Astrocyte of the spinal cord (primary cell): ENCODE measurements at places on chromosomes 1 and 21.
A peak's percentile ranks its signal among the peaks of the same experiment; 100 is the strongest.

DNA sequence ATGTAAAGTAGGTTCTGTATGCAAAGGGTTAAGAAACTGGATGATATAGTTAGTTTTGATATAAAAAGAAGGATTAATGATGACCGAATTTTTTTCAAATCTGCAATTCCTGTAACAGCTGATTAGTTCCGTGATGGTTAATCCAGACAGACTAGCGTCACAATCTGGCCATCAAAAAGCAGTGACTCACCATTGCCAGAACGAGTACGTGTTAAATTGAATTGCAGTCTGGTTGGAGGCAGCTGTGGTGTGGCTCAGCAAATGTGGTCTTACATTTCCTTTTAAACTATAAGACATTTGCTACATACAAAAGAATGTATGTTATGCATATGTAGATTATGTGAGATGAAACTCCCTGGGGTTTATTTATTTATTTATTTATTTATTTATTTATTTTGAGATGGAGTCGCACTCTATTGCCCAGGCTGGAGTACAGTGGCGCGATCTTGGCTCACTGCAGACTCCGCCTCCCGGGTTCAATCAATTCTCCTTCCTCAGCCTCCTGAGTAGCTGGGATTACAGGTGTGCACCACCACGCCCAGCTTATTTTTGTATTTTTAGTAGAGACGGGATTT is 139.8 kb downstream of the RYR2 start:
- no peak for DNase-seq

DNA sequence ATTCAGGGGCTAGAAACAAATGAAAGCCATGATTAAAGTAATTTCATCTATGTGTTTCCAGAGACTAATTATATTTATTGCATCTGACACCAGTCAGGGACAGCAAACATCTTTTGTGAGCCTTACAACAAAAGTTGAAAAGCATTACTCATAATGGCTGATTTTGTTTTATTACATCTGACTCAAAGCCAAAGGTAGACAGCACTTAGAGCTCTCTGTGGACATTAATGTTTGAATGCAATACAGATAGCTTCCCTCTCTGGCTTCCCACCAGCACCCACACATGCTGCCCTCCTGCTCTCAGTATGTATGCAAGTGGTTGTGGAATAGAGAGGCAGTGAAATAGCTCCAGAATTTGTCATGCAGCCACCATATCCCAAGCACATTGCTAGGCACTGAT is 198.7 kb downstream of the SETD4 start:
- no peak for DNase-seq

- no peak for DNase-seq
Observed at GRCh38 chr1:77434967-77435366, 153.1 kb downstream of the AK5 start.

DNA sequence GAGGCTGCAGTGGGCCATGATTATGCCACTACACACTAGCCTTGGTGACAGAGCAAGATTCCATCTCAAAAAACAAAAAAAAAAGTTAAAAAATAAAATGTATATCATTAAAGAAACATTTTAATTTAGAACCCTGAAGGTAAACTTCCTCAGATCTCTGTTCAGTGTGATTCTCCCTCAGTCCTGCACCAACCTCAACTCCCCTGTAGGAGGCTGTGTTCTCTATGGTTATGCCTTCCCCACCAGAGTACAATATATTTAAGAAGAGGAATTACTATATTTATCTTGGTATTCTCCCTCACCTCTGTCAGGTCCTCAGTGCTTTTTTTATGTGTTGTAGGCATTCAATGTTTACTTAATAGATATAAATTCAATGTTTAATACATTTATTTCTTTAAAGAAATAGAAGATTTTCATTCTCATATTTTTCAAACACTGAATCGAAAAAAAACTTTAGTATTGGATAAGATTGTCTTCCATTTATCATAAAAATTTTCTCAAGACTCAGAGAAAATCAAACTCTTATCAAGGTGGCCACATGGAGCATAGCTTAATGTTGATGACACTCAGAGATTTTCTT is 4.8 kb upstream of the LRRC8B start:
- peak; percentile 43 for DNase-seq

DNA sequence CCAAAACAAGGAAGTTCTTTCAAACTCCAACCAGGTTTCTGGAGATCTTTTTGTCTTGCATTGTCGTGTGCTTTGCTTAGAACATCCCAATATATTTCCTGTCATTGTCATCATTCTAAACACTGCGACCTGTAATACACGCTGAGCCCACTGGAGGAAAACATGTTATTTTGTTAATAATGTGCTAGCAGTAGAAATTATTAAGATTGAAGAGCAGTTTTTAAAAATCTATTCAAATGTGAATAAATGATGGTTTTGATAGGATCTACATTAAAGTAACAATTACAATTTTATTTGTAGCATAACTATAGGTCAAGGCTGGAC is 268.5 kb downstream of the PTPRC start:
- no peak for DNase-seq

DNA sequence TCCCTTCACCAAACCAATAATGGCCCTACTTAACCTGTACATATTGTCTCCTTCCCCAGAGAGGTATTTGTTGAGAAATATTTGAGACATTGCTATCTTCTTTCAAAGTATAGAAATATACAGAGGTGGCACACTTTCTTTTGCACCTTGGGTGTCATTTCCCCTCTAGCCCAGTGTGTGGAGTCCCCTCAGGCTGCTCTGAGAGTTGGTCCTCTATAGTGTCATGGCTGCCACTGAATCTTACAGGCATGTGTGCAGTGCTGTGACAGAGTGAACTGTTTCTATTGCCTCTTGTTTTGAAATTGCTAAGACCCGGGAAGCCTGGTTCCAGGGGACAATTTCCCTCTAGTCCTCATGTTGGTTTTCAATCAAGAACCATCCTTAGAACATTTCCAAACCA is 140.2 kb upstream of the KCNJ6 start:
- DNase-seq = no peak

DNA sequence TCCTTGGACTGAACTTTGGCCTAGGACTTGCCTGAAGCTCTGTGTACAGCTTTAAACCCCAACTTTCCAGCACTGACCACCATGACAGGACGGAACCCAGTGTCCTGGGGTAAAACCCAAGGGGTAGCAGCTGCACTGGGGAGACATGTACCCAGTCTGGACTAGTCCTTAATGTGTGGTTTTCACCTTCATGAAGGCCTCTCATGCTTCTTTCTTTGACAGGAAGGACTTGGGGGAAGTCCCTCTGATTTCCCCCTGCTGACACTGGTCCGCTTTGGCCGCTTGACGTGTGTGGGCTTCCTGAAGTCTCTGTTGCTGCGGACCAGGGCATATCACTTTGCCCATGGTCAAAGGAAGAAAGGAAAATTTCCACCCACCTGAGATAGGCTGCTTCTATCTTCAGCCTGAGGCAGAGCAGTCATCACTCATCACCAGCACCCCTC is 66.3 kb upstream of the PRDX6 start:
- DNase-seq = no peak

DNA sequence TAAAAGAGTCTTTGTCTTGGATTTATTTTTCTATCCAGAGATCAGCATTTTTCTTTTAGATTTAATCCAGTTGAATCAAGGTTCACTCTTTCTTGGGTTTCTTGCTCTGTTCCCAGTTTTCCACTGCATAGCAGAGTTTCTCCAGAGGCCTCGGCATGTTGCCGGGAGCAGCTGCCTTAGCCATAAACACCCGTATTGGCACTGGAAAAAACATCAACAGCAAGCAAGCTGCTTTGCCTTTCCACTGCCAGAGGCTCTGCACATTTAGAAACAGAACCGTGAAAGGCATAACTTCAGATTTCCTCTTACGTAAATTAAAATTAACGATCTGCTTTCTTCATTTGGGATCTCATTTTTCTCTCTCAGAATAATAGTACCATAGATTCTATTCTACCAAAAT is 181.8 kb upstream of the L1TD1 start:
- DNase-seq = no peak

- DNase-seq = no peak
Observed at GRCh38 chr1:176177764-176178163, 29.3 kb downstream of the COP1 start.

GRCh38 chr1:207868774-207869721 is 41.9 kb downstream of the CD34 start:
- DNase-seq = peak; percentile 67

DNA sequence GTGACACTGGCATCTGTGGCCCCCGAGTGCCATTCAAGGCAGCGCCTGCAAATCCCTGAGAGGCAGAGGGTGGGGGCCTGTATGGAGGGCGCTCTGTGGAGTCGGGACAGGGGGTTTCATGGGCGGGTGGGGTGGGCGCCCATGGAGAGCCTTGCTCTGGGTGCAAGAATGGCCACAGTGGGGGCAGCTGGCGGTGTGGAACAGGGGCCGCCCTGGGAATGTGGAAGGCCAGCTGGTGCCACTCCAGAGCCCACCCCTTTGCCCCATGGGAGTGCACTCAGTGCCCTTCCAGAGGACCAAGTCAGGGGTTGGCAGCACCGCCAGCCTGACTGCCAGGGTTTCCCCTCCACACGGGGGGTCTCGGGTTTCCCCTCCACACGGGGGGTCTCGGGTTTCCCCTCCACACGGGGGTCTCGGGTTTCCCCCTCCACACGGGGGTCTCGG is 55.0 kb upstream of the TRAPPC10 start:
- DNase-seq = no peak

GRCh38 chr1:28374297-28374696 is 4.8 kb downstream of the PHACTR4 start:
- DNase-seq = peak; percentile 69

DNA sequence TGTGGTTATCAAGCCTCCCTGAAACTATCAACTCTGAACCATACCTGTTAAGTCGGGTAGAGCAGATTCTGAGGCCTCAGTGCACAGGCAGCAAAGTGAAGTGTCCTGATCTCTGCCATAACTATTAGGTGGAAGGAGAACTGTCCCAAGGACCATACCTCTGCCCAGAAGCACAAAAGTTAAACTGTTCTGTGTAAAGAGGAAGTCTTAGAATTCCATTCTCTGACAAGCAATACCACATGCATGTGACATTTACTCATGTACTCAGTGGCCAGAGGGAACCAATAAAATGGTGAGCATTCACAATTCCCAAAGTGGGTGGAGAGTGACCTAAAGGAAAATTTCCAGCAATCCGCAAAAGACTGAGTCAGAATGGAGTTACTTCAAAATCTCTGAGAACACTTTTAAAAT is 61.0 kb downstream of the TOR3A start:
- DNase-seq = peak; percentile 99

GRCh38 chr1:228180959-228181644 is 15.5 kb downstream of the IBA57 start:
- DNase-seq = no peak

- DNase-seq = peak; percentile 56
Observed at GRCh38 chr1:192153276-192153675, 5.0 kb upstream of the RGS18 start.

GRCh38 chr21:28083350-28083749 is 909.3 kb downstream of the LTN1 start:
- DNase-seq = no peak

DNA sequence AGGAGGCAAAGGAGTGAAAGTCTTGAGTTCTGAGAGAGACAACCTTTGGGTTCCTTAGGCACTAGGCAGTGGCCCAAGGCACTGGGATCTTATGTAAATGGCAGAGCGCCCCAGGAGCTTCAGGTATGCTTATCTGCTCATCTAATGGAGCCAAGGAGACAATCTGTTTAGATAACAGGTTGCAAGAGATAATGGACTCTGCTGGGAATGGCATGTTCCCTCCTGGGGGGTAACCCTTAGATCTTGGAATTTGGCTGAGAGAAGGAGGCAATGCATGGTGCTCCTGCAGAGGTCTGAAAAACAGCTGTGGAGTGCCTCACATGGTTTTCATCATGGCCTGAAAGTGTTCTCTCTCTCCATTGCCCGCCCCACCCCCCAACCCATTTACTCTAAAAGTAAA is 44.1 kb upstream of the WLS start:
- DNase-seq = no peak

GRCh38 chr1:167105271-167106118 is 11.6 kb downstream of the STYXL2 start:
- peak; percentile 4 for DNase-seq

DNA sequence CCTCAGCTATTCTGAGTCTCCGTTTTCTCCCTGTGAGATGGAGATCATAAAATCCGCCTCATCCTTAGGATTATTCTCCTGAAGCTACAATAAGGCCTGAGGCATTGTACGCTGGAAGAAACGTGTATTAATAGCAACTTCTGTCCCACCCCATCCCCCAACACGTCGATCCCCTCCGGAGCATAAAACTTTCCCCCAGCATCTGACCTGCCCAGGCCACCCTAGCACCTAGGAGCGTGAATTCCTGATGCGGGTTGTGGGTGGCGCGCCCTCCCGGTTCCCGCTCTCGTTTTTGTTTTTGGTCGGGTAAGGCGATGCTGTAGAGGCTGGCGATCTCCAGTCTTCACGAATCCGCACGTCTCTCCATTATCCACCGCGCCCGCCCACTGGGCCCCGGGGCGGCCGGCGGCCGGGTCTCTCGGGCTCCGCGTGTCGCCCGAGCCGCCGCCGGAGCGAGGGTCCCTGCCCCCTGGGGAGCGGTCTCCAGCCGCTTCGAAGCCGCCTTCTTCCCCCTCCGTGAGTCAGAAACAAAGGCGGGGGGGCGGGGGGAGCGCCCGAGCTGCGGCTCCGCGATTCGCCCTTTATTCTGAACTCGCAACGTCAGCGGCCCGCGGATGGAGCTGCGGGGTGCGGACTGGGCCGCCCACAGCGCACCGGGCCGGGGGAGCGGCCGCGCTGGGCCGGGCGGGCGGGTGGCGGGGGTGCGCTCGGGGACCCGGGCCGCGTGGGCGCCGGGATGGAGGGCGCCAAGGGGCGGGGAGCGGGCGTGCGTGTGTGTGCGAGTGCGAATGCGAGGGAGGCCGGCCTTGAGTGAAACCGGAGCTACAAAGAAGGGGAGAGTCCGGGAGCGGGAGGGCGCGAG is at the start of gene PLEKHO1:
Gene PLEKHO1 (plus strand): TSS at position 646 of the 862 bp plus-strand sequence. CDS start 342 bp downstream, outside the sequence.
- DNase-seq = peak; percentile 87

- peak; percentile 90 for DNase-seq
Observed at GRCh38 chr1:30756545-30757351, 826 bp downstream of the LAPTM5 start.

- DNase-seq = no peak
Observed at GRCh38 chr1:76503736-76504135, 363.5 kb upstream of the ST6GALNAC5 start.

GRCh38 chr1:116806671-116807070 is 52.4 kb downstream of the CD2 start:
- no peak for DNase-seq

- peak; percentile 66 for DNase-seq
Observed at GRCh38 chr1:170881268-170882265, 53.8 kb upstream of the MROH9 start.

DNA sequence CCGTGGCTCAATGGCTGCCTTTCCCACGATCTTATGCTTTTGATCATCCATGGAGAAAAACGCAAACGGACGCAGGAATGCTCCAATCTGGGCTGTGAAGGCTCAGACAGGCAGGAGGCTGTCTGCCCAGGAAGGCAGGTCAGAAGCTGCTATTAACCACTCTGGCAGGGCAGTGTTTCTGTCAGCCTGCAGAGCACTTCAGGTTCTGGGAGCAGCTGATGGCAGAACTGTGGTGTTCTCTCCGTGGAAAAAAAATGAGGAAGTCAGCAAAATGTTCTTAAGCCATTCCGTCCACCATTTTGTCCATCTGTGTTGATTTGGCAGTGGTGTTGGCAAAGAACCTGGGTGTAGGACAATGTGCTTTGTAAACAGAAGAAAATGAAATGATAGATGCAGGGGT is 91.7 kb downstream of the SIM2 start:
- no peak for DNase-seq
